ENCODE measurements at places on chromosomes 3 and 15.

DNA sequence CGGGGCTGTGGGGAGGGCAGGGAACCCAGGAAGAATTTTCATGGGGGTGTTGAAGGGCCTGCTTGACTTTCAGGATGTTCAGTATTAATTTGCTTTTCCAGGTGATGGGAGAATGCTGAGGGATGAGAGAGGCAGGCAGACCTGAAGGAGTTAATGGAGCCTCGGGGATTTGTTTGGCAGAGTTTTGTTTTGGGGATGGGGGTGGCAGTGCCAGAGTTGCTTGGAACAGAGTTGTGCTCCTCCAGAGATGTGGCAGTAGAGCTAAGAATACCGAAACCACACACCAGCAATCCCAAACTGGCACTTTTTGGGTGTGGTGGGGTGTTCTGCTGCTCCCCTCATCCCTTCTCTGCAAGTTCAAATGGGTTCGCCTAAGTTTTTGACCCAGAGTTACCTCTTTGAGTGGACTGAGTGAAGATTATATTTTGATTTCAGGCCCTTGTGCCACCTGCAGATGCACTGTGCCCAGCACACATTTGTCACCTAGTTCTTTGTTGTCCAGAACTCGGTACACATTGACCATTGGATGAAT lies 1.6 kb downstream of the BOC start:
- DNase-seq, result no peak

GRCh38 chr3:100984308-100984707 lies 8.9 kb downstream of the ABI3BP start:
- no peak for DNase-seq

GRCh38 chr3:150248116-150248887 lies 159.8 kb upstream of the TSC22D2 start:
- DNase-seq, result no peak

GRCh38 chr3:195209847-195210265 lies 61.1 kb downstream of the XXYLT1 start:
- no peak for DNase-seq

GRCh38 chr3:178198329-178198728 lies 337.9 kb upstream of the KCNMB2 start:
- DNase-seq, result no peak

DNA sequence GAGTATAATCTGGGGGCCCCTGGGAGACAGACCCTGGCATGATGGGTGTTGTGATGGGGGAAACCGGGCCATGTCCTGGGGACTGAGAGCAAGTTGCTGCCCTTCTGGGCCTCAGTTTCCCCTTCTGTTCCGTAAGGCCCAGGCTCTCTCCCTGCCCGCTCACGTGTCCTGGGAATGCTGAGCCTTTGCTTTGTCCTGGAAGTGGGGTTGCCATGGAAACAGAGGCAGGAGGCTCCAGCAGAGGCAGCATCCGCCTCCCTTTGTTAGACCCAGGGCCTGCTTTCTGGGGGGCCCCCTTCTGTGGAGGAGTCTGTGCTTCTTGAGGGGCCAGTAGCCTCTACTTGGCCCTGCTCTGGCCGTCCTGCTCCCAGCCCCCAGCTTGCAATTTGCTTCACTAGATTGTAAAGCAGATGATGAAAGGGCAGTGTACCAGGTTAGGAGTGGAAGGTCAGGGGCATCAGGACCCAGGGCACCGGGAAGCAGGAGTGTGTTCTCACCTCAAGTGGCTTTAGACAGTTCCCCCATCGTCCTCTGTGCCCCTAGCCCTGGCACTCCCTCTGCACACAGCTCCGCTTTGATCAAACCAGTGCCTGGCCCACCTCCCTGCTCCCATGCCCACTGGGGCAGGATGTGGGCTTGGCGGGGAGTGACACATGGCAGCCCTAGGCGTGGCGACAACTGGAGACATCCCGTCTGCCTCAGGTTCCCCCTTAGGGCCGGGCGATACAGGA lies 105.6 kb downstream of the FBLN2 start:
- DNase-seq, result peak; percentile 20

GRCh38 chr3:27644941-27645340 lies 77.2 kb downstream of the EOMES start:
- no peak for DNase-seq

DNA sequence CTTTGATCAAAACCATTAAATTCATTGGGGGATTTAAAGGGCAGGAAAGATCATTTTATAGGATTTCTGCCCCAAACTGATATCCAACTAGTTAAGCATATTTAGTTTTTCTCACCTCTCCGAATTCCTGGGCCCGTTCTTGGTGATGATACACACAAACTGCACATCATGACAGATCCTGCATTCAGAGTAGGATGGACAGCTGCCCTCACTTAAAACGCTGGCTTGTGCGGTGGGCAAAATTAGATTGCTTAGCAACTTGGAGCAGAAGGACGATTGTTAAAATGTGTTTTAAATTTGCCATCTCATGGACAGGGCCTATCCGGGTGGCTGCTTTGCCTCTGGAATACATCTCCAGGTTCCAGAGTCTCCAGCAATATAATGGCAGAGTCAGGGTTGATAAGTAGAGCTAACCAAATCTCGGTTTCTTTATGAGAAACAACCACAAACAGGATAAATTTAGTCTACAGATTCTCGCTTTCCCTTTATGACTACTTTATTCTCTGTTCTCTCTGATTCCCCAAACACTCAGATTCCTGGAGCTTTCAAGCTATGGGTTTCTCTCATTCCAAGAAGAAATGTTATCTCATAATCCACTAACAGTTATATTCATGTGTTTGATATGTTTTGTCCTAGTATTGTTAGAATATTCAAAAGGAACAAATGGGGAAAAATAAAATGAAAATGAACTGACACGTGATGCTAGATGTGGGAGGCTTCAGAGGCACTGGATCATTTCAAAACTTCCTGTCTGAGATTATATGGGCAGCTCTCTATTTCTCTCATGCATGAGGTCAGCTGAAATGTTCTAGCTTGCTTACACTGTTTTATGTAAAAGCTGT lies 1014.1 kb upstream of the SEMA6D start:
- no peak for DNase-seq

GRCh38 chr15:41024885-41025284 lies 71.6 kb downstream of the CHAC1 start:
- no peak for DNase-seq

DNA sequence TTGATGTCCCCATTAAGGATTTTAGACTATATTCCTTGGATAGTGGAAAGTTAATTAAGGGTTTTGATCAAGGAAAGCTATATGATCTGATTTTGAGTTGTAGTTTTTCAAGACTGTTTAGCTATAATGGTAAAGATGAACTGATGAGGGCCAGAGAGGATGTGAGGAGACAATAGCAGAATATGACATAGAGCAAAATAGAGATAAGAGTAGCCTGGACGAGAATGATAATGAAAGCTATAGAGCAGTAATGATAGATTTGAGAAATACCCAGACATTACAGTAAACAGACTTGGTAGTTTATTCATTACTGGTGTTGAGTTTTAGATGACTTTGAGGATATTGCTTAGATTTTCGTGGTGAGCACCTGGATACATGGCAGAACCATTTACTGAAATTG lies 3.8 kb downstream of the SUCNR1 start:
- DNase-seq, result no peak

DNA sequence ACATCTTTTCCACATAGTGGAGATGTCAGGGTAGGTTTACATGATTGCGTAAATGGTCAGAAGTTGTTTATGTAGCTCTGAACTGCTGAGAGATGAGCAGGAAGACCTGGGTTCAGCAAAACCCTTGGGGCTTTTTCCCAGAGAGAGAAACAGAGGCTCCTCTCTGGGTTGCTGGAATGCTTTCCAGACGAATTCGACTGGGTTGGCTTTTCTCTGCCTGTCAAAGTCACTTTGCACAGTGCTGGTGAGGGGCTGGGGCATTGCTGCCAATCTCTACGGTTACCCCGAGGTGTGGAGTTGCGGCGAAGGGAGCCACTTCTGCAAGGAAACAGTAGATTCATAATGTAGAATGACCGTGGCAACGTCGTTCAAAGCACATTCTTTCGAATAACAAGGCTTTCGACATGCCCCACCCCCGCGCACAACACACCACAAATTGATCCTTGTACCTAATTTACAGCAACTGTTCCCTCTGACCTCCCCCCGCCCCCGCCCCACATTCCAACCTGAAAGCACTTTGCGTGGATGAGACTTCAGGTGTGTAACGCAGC lies 950 bp upstream of the CNTN4 start:
- DNase-seq, result no peak

DNA sequence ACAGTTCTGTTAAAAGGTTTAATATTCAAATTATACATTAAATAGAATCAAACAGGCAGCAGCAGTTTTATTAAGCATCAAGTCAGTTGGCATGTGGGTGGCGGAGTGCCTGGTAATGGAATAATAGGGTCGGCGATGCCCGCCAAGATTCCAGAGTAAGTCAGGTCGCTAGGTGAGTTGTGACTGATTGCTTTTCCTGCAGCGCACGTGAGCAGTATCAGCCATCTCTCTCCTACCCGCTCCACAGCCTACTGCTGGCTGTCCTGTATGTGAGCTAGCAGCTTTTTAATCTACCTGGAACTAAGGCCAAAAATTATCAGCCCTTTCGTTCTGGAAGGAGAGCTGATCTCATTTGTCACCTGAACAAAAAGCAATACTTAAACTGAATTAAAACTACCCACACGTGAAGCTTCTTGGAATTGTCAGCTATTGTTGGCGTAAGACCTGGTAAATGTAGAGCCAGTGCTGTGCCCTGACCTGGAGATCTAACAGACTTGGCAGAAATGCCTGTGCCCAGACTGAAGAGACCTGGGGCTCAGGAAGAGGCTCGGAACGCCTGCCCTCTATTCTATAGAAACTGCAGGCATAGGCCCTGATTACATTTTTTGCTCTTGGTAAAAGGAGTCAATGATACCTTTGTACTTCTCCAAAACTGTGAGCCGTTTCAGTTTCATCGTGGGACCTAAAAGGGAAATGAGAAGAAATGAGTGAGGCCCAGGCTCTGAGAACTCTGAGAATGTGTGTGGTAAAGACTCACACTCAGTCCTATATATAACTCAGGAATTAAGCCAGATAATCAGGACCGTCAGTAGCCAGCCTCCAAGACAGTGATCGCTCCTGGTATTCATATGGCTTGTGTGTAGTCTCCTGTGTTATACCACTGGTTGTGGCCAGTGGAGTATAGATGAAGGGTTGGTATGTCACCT lies 21.9 kb downstream of the IDH3A start:
- no peak for DNase-seq

GRCh38 chr15:34436956-34437442 lies 609 bp downstream of the GOLGA8A start:
- DNase-seq, result peak; percentile 59

GRCh38 chr15:76996076-76996525 lies 1.2 kb downstream of the PSTPIP1 start:
- DNase-seq, result peak; percentile 9

DNA sequence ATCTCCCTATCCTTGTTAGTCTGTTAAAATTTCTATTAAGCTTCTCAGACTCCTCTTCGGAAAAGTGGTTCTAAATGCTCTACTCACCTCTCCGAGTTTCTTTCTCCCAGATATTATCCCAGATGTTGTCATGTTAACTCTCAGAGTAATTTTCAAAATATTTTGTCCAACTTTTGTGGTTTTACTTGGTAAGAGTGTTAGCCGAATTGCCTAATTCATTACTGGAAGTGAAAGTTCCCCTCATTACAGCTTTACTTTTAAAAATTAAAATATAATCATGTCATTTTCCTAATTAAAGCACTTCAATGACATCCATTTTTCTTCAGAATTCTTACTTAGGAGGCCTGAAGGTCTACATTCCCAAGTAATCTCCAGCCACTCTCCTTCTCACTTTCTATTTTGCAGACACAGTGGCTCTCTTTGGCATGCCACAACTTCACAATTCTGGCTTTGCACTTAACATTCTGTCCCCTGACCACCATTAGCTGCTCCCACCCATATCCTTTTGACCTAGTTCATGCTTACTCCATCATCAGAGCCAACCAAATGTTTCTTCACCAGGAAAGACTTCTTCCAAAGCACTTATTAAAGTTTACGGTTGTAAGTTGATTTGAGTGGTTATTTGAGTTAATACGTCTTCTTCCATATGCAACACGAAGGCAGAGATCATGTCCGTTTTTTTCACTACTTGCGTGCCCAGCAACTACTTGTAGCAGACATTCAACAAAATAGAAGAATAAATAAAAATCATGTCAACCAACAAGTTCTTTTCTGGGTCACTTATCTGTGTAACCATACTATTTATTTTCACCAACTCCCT lies 10.2 kb upstream of the TIPARP start:
- no peak for DNase-seq

DNA sequence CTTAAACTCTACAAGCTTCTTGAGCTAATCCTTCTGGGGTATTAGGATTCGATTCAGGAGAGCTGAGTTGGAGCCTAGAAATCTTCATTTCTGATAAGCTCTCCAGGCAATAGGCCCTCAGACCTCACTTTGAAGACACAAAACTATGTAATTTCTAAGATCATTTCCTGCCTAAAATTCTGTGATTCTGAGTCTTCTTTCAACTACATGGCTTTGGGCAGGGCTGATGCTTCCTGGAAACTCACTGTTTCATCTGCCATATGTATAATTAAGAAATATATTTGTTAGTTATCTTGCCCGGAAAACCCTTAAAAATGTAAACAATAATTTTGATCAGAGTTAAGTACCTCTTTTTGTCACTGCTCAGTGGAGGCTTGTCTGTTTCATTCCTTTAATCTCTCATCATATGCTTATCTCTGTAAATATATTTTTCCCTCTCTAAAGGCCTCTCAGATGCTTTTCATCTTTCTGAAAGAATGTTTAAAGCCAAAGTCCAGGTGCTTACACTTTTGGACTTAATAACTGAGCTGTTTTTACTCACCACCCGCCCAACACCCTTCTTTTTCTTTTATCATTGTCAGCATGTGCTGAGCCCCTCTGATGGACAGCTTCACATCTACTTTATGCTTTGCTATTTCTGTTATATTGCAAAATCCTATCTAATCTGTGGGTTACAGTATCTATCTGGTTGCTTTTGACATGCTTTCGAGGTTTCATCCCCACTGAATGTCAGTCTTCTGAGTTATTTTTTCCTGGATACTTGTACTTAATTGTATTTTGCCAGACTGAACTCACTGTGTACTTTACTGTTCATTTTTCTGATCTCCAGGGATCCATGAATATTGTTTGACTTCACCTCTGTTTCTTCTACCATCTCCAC lies 38.2 kb downstream of the FILIP1L start:
- no peak for DNase-seq

- DNase-seq, result no peak
Measured at GRCh38 chr15:41512940-41513505, 604 bp downstream of the LTK start.

Data from activated naive CD4-positive, alpha-beta T cell treated with anti-CD3 and anti-CD28 coated beads, Interleukin-2, amount 50 U/mL, for 16 hours (primary cell).